ENCODE measurements at places on chromosomes 1 and 21. TPM values are rescaled to one million over a fixed set of nuclear protein-coding genes. Genes with fewer than 3 reads are reported as not detected.
A peak's percentile ranks its signal among the peaks of the same experiment; 100 is the strongest.

DNA sequence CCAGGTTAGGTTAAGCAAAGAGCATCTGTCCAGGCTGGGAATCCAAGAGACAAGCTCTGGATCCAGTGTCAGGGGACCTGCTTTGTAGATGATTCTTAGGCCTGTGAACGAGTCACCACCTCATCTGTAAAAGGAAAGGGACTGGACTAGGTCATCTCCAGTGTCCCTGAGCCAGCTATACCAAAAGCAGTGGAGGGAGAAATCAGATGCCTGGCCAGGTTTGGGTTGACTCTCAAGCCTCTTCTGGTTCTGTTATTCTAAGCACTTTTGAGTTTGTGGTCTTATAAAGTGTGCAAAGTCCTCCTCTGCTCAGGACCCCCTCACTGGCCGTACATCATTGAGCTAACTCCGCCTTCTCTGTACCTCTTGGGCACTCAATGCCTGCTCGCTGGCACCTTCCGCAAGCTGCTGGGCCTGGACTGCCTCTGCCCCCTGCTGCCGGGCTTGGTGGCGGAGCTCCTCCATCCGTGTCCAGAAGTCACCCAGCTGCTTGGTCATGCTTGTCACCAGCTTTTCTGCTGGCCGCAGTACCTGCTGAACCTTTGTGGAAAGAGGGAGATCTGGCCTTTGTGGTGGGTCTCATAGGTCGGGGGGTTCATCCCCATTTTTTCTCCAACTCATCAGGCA lies 33.6 kb downstream of the CAMK1G start:
- no peaks in the 10 kb centered on the region for H3K36me3 ChIP-seq
- H3K4me1 ChIP-seq = peaks cover 7% of the 10 kb centered on the region
- no peak overlapping the region for H3K4me3 ChIP-seq

DNA sequence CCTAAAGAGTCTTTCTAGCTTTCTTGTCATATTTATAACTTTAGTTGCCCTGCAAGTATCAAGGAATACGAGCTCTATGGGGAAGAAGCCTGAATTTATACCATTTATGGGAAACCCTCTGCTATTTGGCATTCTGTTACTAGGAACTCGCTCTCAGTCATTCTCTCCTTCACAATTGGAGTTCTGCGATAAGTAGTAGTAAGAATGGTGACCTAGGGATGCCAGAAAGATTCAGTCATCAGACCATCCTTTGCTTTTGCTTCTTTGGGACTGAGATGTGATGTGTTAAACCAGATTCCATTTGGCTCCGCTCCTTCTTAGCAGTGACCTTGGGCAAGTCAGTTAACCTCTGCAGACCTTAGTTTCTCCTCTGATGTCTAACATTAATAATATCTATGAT lies 256.5 kb downstream of the FGGY start:
- H3K27me3 ChIP-seq = no peaks in the 10 kb centered on the region
- no peaks in the 10 kb centered on the region for H3K4me1 ChIP-seq
- no peak overlapping the region for H3K27ac ChIP-seq
- H3K4me3 ChIP-seq = no peak overlapping the region
- H3K36me3 ChIP-seq = peaks cover 10% of the 10 kb centered on the region

GRCh38 chr1:103199001-103199400 lies 90.7 kb upstream of the COL11A1 start:
- no peaks in the 10 kb centered on the region for H3K4me1 ChIP-seq
- H3K27me3 ChIP-seq = no peaks in the 10 kb centered on the region
- no peak overlapping the region for H3K4me3 ChIP-seq
- H3K27ac ChIP-seq = no peak overlapping the region

GRCh38 chr21:42025376-42026081 lies 15.4 kb upstream of the ZBTB21 start:
- no peak overlapping the region for H3K4me3 ChIP-seq
- H3K4me1 ChIP-seq = no peaks in the 10 kb centered on the region
- no peak for DNase-seq

DNA sequence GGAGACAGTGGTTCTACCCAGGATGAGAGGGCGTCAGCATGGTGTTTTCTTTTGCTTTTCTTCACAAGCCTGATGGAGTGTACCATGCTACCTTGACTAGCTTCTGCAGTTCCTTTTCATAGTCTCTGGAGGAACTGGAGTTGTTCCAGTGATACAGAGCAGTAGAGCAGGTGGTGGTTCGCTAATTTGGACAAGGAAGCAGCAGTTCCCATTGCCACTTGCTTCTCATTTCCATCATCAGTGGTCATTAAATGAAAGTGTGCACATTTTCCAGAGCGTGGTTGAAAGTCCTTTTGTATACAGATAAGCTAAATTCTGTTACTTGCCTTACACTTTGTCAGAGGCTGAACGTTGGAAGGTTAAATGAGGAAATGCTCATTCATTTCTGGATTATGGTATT lies 182.3 kb downstream of the C1orf21 start:
- H3K27ac ChIP-seq = no peak overlapping the region
- H3K36me3 ChIP-seq = no peaks in the 10 kb centered on the region
- no peaks in the 10 kb centered on the region for H3K27me3 ChIP-seq
- no peak overlapping the region for H3K4me3 ChIP-seq
- no peaks in the 10 kb centered on the region for H3K4me1 ChIP-seq

GRCh38 chr21:45309069-45309986 lies 21.6 kb upstream of the POFUT2 start:
- H3K27ac ChIP-seq = peak overlapping the region; percentile 19
- H3K4me3 ChIP-seq = no peak overlapping the region
- no peaks in the 10 kb centered on the region for H3K27me3 ChIP-seq
- H3K4me1 ChIP-seq = peaks cover 10% of the 10 kb centered on the region
- no peak for DNase-seq
- no peaks in the 10 kb centered on the region for H3K36me3 ChIP-seq

Gene WNT2B
- total RNA-seq = 0.59 TPM

Gene CD46
- 127 TPM for total RNA-seq

Gene SLC16A4
- total RNA-seq = 0.32 TPM

Gene SPRTN
- 15.6 TPM for total RNA-seq

Gene FGR
- total RNA-seq = 24.3 TPM
